ENCODE measurements at places on chromosomes 7 and 10. TPM values are rescaled to one million over a fixed set of nuclear protein-coding genes. Genes with fewer than 3 reads are reported as not detected.

The GIMAP5 gene
- 47.0 TPM for total RNA-seq

GRCh38 chr7:4195660-4196059 is 486.4 kb upstream of the FOXK1 start:
- DNase-seq: no peak

- peak; percentile 59 for DNase-seq
These were observed 97.2 kb downstream of the RALA start for GRCh38 chr7:39720586-39720985.

DNA sequence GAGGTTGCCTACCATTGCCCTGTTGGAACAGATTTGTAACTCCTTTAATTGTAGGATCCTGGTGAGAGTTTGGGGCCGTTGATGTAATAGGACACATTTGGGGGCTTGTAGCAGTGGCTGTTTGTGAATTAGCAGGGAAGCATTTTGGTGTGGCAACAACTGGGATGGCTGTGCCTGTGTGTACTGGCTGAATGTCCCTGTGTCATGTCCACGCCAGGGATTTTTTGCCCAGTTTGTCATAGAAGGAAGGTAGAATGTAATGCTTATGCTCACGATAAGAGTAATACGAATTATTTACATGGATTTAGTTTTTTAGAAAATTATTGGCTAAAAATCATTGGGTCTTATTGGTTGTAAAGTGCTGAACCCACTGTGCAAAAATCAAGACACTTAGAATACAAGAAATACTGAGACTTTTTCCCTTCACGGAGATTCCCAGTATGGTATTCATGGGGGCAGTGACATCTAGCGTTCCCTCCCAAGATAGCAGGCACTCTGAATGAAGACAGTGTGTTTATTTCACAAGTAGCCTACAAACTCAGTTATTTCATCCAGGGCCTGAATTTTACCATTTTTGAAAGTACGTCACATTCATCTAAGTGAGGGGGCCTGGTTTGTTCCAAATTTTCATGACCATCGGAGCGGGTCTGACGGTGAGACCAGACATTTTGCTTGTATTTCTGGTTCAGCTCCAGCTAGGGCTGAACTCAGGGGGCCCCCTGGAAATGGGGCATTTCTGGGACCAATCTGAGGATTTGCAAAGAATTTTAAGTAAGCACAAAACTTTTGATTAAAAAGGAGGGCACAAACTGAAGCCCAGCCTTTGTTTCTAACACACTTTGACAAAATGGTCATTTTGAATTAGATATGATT is 74.7 kb downstream of the CACNB2 start:
- DNase-seq: no peak

DNA sequence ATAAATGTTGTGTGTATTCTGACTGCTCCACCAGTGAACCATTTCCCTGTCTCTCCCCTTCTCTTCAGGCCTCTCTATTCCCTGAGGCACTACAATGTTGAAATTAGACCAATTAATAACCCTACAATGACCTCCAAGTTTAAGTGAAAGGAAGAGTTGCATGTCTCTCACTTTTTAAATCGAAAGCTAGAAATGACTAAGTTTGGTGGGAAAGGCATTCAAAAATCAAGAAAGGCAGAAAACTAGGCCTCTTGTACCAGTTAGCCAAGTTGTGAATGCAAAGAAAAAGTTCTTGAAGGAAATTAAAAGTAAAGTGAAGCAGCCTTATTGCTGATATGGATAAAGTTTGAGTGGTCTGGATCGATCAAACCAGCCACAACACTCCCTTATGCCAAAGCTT is 198.3 kb upstream of the YAE1 start:
- DNase-seq: no peak

DNA sequence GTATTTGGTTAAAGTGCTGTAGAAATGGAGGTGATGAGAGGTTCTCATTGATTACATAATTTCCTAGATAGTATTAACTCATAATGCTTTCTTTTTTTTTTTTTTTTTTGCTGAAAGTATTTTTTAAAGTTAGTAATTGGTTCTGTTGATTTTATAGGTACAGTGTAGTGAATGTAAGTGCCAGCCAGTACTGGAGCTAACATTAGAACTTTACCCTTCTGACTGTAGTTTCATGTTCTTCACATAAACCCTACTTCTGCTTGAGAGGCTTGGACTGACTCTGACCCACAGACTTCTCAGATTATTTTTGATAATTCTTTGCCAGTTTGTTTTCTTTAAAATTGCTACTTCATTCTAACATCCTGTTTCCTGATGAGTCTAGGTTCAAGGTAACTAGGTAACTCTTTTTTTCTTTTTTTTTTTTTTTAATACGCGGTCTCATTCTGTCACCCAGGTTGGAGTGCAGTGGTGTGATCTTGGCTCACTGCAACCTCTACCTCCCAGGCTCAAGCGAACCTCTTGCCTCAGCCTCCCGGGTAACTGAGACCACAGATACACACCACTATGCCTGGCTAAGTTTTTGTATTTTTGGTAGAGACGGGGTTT is 92.2 kb upstream of the OIT3 start:
- DNase-seq: no peak

The MCM7 gene
- total RNA-seq: 139 TPM

DNA sequence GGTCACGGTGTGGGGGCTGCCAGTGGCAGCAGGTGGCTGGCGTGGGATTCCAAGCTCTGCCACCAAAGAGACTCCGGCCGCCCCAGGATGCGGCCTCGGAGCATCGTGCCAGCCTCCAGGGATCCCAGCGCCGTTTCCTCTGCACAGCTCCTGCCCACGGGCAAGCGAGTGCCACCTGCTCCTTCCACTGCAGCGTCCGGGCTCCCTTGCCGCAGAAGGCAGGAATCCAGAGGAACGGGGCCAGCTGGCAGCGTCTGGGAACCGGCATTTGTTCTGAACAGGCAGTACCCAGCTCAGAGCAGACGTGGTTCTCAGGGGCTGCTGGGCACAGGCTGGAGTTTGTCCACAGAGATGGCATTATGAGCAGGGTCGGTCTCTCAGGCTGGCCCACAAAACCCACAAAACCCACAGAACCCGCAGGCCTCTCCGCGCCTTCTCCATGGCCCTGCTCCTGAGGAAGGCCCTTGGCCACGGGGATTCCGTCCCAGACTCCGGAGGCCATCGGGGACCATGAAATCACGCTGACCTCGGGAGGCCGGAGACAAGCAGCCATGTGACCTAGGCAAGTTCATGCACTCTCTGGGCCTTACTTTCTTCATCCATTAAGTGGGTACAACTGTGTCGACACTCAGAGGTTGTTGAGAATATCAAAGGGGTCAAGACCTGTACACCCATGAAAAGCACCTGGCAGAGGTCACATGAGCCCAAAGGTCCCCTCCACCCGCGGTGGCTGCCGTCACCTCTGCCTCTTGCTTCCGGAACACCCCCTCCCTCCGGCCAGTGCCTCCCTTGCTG is 72.1 kb upstream of the TNRC18 start:
- peak; percentile 44 for DNase-seq

The DNMBP gene
- total RNA-seq: 65.2 TPM

DNA sequence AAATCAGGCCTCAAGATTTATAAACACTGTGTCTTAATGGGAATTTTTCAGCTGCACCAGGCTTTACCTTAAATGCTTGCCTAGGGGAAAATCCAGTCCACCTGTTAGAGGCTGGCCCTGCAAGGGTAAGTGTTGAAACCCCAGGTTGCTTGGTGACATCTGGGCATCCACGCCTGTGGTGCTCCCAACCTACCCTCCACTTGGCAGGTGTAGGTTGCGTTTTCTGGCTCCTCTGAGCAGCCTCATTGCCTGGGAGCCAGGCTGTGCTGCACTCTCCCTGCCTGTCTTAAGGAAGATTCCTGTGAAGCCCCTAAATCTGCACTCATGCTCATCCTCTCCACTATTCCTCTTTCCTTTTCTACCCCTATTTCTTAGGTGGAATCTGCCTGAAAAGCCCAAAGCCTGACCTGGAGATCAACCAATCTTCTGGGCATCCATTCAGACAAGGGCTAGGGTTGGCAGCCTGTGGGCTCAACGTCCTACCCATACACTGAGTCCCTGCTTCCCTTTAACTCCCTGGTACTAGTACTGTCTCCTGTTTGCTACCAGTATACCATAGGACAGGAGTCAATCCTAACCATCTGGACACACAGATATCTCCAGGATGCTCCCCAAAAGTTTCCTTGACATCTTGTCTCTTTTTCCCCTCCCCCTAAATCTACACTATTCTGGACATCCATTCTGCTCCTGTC is 150.4 kb downstream of the PDE1C start:
- DNase-seq: no peak

Data from Peyer's patch (tissue), 4 donors.